HTR-8/SVneo (cell line): ENCODE measurements at places on chromosomes 12 and 14.

DNA sequence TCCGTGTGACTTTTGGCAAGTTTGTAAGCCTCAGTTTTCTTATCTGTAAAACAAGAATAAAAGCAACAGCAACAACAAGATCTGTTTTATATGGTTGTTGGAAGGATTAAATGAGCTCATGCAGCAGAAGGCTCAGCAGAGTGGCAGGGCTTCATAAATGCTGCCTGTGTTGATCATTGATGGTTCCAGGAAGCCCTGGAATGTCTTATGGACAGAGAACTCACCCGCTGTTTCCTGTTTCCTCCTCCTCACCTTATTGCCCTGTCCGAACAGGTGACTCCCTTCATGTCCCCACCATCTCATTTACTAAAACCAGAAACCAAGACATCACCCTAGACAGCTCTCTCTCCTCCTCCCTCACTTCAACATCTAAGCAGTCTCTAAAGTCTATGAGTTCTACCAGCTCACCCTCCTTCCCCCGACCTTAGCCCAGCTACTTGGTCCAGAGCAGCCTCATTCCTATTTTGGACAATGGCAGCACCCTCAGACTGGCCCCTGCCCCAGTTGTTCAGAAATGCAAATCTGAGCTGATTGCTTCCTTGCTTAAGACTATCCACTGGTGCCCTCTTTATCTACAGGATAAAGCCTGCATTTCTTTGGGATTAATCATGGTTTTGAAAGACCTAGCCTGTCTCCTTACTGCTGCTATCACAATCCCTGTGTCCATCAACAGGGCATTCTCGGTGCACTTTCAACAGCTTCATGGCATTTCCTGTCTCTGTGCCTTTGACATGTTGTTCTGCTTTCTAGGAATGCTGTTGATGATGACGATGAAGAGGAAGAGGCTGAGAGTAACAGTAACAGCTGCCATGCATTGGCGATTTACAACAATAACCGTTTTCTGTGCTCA lies 21.4 kb upstream of the GSG1 start:
- DNase-seq, result peak; percentile 72

DNA sequence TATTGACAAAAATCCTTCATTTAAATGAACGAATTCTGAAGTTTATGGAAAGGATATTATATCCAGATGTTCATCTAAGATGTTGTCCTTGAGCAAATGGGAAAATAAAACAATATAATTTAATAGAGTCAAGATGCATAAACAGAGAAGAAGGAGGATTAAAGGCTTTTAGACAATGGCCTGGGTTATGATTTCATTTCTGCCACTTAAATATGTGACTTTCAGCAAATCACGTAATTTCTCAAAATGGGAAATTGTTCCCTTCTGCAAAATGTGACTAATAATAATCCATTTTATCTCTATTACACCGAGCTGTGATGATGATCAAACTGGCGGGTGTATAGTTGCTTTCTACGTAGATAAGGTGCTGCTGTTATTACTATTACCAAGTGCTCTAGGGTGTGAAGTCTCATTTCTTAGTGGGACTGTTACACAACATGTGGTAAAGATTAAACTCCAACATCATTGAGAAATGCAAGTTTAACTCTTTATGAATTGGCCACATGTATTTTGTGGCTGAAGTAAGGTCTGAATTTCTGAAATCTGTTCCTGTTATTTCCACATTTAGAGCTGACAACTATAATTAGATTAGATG lies 157.0 kb downstream of the MYRFL start:
- no peak for DNase-seq

DNA sequence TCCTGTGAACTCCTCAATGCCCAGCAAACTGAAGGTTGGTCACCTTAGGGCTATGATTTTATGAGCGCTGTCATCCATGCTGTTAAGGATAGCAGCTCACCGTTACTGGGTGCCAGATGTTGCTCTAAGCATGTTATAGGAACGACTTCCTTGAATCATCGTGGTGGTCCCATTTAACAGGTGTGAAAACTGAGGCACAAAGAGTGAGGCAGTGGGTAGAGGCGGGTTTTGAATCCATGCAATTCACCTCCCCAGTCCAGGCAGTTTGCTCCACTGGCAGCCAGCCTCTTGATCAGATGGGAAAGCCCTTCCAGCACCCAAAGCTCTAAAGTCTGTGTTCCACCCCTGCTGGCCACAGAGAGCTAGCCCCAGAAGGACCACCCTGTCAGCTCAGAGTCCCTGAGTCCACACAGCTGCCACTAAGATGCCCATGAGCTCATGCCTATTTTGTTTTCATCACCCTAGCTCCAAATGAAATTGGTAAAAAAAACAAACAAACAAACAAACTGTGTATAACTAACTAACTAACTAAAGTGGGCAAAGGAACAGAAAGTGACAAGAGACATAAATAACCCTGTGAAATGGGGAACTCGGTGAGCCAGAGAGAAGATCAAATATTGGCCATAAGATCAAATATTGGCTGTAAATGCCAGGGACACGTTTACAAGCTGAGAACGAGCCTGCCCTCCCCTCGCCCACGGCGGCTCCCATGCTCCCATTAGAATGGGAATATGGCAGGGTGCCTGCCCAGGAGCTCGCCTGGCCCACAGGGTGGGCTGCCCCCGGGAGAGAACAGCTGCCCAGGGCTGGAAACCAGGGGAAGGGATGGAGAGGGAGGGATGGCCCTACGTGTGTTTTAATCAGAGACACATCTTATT lies 72.3 kb upstream of the RFLNA start:
- DNase-seq, result no peak

- DNase-seq, result peak; percentile 65
Observed at GRCh38 chr12:8678661-8679111, 16.1 kb upstream of the MFAP5 start.

GRCh38 chr12:31702047-31702446 lies 26.8 kb downstream of the AMN1 start:
- peak; percentile 10 for DNase-seq

GRCh38 chr14:69428289-69428998 lies 30.0 kb downstream of the SLC39A9 start:
- DNase-seq, result no peak

DNA sequence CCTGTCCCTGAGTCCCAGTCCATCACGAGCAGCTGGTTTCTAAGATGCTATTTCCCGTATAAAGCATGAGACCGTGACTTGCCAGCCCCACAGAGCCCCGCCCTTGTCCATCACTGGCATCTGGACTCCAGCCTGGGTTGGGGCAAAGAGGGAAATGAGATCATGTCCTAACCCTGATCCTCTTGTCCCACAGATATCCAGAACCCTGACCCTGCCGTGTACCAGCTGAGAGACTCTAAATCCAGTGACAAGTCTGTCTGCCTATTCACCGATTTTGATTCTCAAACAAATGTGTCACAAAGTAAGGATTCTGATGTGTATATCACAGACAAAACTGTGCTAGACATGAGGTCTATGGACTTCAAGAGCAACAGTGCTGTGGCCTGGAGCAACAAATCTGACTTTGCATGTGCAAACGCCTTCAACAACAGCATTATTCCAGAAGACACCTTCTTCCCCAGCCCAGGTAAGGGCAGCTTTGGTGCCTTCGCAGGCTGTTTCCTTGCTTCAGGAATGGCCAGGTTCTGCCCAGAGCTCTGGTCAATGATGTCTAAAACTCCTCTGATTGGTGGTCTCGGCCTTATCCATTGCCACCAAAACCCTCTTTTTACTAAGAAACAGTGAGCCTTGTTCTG lies 41.6 kb downstream of the DAD1 start:
- DNase-seq, result no peak

DNA sequence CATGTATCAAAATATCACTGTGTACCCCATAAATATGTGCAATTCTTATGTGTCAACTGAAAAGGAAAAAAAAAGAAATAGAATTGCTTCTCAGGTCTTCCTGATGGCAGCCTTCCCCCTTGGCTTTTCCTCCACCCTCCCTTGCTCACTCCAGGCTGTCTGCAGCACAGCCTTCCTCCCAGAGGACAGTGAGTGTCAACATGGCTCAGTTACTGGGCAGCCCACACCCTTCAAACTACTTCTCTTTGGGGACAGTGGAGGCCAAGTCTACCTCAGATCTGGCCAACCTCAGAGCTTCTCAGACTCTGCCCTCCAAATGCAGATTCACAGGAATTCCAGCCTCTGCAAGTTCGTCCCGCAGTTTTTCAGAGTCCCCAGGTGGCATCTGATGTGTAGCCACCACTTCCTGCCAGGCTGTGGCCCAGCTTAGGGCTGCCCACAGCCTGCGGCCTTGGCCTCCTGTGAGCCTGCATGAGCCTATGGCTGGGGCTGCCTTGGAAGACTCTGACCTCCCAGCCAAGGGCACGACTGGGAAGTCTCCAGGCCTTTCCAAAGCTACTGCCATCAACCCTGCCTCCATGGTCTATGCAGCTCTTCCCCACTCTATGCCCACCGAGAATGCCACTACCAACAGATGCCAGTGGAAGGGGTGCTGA lies 148.0 kb upstream of the PWP1 start:
- no peak for DNase-seq

- DNase-seq, result no peak
Observed at GRCh38 chr14:34379816-34380470, 82.1 kb downstream of the SPTSSA start.

GRCh38 chr12:12334367-12335040 lies 15.5 kb downstream of the MANSC1 start:
- peak; percentile 51 for DNase-seq

GRCh38 chr14:74601982-74602381 lies 10.1 kb downstream of the LTBP2 start:
- DNase-seq, result no peak

- no peak for DNase-seq
Observed at GRCh38 chr12:45974171-45974719, 16.1 kb downstream of the SCAF11 start.

- DNase-seq, result no peak
Observed at GRCh38 chr14:34181338-34181737, 230.5 kb upstream of the EGLN3 start.
